ENCODE measurements at places on chromosomes 2 and 18.

DNA sequence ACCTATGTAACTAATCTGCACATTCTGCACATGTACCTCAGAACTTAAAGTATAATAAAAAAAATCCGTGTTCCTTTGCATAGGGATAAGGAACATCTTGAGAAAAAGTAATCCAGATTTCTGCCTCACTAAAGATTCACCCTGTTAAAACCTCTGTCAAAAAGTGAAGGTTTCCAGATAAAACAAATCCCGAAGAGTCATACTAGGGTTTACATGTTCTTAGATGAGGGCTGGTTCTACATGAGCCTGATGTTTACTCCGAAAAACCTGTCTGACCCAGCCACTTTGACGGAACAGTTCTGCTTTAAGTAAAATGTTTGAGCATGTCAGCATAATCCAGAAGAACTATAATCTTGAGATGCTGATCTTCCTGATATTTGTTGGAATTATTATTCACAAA, 515.6 kb upstream of the SLC8A1 start:
- DNase-seq, result no peak

GRCh38 chr2:217330647-217331046, 470.8 kb upstream of the TNP1 start:
- DNase-seq, result no peak

GRCh38 chr2:176794392-176794791, 418.2 kb upstream of the HNRNPA3 start:
- DNase-seq, result no peak

- DNase-seq, result no peak
Observed at GRCh38 chr2:236558036-236558435, 11.6 kb upstream of the ACKR3 start.

GRCh38 chr2:15840148-15840547, 100.2 kb upstream of the MYCN start:
- no peak for DNase-seq

DNA sequence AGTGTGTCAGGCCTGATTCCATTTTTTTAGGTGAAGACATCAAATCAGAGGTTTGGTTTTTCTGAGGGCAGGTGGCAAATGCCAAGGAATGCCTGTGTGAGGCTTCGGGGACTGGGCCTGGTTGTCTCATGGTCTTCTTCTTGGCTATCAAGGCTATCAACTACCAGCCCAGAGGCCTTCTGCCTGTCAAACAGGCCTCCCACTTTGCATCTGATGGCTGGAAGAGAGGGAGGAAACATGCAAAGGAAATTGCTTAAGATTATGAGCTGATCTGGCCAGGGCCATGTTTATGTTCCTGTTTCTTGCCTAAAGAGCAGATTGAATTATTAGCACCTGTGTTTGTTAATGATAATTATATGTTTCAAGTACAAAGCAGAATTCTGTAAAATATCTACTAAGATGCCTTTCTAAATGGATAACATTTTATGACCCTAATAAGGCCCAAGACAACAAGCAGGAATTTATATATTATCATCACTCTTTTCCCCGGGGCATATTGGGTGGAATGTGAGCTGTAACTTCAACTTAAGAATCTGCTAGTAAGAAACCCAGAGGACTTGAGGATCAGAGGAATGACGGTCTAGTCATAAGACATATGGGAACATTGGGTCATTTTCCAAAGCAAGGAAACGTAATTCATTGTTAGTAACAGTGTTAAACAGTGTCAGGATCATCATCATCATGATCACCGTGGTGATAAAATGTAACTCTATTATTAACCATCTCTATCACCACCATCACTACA, 123.2 kb downstream of the LYPD6B start:
- no peak for DNase-seq
